ENCODE measurements at places on chromosomes 12 and 14. TPM values are rescaled to one million over a fixed set of nuclear protein-coding genes. Genes with fewer than 3 reads are reported as not detected.
A peak's percentile ranks its signal among the peaks of the same experiment; 100 is the strongest.

NANOG gene
- total RNA-seq = 0.50 TPM

STAT6 gene
- 154 TPM for total RNA-seq

SDR9C7 gene
- not detected for total RNA-seq

GDF3 gene
- total RNA-seq = not detected

JPH4 gene
- not detected for total RNA-seq

ANKRD33 gene
- not detected for total RNA-seq

LPAR5 gene
- 0.32 TPM for total RNA-seq

ADAM21 gene
- total RNA-seq = not detected

C12orf50 gene
- total RNA-seq = not detected

DHRS2 gene
- not detected for total RNA-seq

APEX1 gene
- 241 TPM for total RNA-seq

OAS2 gene
- not detected for total RNA-seq

SLC2A14 gene
- 1.9 TPM for total RNA-seq

OASL gene
- total RNA-seq = 0.21 TPM

LRP1-AS gene
- total RNA-seq = not detected

CISTR gene
- not detected for total RNA-seq

BMAL2 gene
- 5.5 TPM for total RNA-seq

SLC25A21 gene
- total RNA-seq = 1.2 TPM

PLEKHD1 gene
- total RNA-seq = 0.08 TPM

DNA sequence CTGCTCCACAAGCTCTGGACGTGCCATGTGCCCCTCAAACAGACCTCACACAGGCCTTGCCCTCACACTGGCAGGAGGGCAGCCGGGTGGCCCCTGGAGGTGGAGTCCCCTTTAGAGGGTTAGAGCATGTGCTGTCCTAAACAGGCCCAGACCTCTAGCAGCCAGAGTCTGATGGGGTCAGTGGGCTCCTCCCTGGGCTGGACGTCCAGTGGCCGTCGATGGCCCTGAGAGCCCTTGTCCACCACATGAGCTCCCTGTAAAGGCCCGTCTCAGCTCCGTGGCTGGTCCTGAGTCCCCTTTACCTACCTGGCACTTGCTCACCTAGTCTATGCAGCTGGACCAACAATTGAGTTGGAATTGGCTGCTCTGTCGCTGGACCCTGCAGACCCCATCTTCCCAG, 3.8 kb downstream of the TMEM179 start:
- DNase-seq = no peak

DNA sequence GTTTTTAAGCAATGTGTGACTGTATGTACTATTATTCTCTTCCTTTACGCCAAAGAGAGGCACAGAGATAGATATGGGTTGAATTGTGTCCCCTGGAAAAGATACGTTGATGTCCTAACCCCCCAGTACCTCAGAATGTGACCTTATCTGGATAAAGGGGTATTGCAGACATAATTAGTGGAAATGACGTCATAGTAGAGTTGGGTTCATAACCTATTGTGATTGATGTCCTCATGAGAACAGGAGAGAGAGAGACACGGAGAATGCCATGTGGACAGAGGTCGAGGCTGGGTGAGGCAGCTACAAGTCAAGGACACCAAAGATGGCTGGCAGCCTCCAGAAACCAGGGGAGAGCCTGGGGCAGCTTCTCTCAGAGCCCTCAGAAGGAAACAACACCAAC, 376.3 kb downstream of the FUT8 start:
- no peak for DNase-seq

GRCh38 chr12:82880442-82880901, 193.8 kb downstream of the TMTC2 start:
- DNase-seq = no peak

- no peak for DNase-seq
These were observed 41.0 kb upstream of the RGS6 start for GRCh38 chr14:71891185-71891584.

- no peak for DNase-seq
These were observed 32.5 kb upstream of the TC2N start for GRCh38 chr14:91899806-91900205.

DNA sequence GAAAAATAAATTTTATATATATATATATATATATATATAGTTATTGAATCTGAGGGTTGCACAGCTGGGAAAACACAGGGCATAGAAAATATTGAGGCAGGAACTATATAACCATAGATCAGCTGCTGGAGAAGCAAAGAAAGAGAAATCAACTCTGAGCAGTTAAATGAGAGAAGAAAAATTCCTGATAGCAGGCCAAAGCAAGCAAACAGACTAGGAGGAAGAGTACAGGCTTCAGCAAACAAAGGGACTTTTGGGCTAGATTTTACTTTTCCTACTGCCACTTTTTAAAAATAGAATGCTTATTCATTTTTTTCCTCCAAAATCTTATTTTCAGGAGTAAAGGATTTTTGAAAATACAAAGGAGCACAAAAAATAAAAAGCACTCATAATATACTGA, 216.0 kb upstream of the PRKD1 start:
- DNase-seq = no peak

DNA sequence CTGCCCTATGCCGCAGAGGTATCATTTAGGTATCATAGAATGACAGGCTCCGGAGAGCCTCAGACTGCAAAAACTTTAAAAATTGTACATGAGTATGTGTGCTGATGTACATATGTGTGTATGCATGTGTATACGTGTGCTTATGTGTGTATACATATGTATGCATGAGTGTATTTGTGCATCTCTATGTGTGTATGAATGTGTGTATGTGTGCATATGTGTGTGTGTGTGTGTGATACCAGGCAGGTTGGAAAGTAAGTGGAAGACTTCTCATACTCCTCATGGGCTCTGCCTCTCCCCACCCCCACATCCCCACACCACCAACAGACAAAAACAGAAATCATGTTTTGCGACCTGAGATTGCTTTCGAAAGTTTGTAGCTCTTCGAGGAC, 621 bp upstream of the TMEM117 start:
- no peak for DNase-seq

GRCh38 chr12:77724367-77724957, 106.2 kb upstream of the NAV3 start:
- no peak for DNase-seq

- DNase-seq = no peak
These were observed 21.3 kb downstream of the MLXIP start for GRCh38 chr12:122099856-122100255.

- no peak for DNase-seq
These were observed 53.7 kb downstream of the CCDC88C start for GRCh38 chr14:91363776-91364523.

DNA sequence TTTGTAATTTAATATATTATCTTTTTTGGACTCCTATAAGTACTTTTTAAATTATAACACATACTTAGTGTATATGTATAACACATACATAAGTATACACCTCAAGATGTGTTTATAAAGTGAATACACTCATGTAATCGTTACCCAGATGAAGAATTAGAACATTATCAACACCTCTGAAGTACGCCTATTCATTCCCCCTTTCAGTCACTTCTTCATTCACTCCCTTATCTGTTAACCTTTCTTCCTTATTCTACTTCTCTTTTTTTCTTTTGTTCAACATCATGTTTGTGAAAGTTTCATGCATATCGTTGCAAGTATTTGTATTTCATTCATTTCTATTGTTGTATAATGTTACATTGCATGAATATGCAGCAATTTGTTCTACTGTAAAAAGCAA, 98.5 kb downstream of the ARID2 start:
- DNase-seq = no peak

- DNase-seq = peak; percentile 88
These were observed 559 bp upstream of the CKAP4 start for GRCh38 chr12:106248312-106248845.

- no peak for DNase-seq
These were observed 18.0 kb downstream of the BCL2L14 start for GRCh38 chr12:12088761-12089160.

- DNase-seq = no peak
These were observed 250.2 kb upstream of the OR4E1 start for GRCh38 chr14:21923820-21924219.

DNA sequence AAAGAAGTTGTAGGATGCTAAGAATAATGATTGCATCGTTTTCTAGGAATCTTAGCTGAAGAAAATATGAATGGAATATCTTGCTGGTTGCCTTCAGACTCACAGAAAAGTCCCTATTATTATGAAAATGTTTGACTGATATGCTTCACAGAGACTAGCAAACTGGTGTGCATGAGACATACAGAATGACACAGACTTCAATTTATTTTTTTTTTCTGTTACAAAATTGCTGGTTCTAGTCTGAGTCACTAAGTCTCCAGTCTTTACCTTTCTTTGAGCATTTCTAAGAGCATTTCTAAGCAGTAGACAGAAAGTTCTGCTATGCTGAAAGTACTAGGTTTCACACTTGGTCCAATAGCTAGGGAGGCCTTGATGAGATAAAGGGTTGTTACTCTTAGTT, 377.6 kb upstream of the ATP2B1 start:
- no peak for DNase-seq

GRCh38 chr14:71532790-71533189, 399.4 kb upstream of the RGS6 start:
- DNase-seq = no peak

DNA sequence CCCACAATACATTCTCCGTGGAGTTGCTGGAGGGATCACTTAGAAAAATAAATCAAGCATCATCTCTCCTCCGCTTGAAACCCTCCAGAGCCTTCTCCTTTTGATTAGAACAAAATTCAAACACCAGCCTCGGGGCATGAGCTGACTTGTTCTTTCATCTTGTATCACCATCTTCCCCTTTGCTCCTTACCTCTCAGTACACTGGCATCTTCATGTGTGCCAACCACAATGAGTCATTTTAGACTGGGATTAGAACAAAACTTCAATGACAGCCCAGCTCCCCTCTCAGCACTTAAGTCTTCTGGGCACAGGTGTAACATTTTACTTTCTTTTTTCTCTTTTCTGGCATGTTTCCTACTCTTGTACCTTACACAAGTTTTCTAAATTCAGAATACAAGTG, 1159.2 kb upstream of the TMEM132C start:
- no peak for DNase-seq

DNA sequence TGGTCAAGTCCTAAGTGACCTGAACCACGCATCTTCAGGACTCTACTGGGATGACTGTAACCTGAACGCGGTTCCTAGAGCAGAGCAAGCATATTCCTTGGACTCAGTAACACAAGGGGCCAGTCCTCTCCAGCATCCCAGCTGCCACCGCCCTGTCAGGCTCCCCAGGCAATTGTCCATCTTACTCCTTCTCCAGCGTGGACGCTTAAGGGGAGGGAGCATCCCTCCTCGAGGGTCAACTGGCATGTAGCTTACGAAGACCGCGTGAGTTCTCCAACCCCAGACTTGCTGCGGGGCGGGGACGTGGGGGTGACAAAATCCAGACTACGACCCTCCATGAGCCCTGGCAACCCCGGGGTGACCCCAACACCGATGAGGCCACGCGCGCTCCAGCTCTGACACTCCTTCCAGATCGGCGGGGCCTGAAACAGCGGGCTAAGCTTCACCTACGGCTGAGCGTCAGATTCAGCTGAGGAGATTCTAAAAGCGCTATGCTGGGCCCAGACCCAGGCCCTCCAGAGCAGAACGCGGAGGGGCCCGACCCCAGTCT, 846 bp upstream of the MTHFD1 start:
- DNase-seq = no peak

GRCh38 chr12:81377771-81378170, 299.9 kb downstream of the ACSS3 start:
- no peak for DNase-seq

DNA sequence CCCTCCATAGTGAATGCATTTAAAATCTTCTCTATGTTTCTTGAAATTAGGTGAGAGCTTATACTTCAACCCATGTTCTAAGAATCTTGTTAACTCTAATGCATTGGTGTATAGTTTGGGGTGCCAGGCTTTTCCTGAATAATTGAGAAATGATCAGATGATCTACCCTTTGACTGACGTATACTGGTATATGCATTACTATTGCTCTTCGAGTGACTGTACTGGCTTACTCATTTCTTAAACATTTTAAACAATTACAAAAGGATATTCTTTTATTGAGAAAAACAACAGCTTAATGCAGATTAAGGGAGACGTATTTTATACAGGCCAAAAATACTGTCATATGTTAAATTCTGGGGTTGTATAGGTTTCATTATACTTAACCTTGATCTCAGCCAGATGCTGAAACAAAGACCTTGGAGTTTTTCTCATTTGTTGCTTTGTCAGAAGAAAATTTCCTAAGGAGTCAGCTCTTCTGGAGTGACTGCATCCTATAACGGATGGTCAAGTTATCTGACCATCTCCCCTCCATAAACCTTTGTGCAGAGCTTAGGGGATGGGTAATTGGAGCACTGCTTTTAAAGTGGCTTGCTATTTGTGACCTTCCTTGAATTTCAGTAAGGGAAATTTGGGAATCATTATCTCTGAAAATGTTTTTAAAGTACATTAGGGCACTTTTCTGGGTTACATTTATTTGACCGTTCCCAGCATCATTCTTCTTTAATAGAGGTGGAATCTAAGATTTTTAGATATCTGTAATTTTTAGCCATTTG, 507.6 kb downstream of the PCNX1 start:
- no peak for DNase-seq

GRCh38 chr12:70994217-70994788, 73.8 kb upstream of the PTPRR start:
- DNase-seq = no peak

DNA sequence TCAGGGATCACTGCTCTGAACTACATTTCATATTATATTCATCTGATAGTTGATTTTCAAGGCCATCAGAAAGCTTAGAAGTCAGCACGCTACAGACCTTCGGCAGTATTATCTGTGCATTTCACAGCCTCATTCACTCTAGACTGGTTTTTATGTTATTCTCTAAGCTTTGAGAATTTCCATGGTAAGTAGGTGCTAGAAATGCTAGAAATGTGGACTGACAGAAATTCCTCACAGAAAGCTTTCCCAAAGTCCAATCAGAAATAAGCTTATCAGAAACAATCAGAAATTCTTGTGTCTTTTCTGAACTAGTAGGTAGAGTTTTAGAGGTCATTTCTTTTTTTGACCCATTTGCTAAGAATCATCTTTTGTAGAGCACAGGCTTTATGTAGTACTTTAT, 176.6 kb downstream of the TMTC3 start:
- DNase-seq = no peak

- no peak for DNase-seq
These were observed 37.9 kb upstream of the PLEKHG6 start for GRCh38 chr12:6272300-6273204.

DNA sequence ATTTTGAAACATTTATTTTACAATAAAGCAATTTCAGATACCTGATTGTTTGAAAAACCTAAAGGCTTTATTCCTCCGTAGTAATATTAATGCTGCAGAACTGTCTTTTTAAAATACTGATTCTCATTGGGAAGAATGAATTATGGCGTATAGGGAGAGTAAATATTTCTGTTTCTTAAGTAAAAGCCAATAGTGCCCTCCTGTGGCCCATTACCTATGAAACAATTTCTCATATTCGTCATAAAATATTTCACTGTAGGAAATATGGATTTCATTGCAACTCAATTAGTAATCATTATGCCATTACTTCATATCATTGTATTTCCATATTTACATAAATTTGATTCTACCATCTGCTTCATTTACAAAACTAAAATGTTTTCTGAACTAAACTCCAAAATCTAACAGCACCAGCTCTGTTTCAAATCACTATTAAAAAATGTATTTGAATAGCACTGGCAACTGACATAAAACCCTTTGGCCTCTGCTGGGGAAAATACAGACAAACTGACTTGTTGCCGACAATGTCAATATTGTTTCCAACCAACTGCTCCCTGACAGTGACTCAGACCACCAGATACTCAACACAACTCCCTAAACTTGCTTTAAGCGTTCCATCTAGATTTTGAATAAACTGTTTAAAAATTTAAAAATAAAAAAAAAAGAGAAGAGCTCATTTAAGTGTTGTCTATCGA, 290.3 kb downstream of the NAV3 start:
- no peak for DNase-seq

GRCh38 chr14:71720978-71721624, 211.1 kb upstream of the RGS6 start:
- DNase-seq = no peak

Measured in osteocyte (in vitro differentiated cells).